ENCODE measurements at places on chromosomes 5 and 9.

- DNase-seq: no peak
These were observed 175.1 kb upstream of the MAP1B start for GRCh38 chr5:71932131-71932654.

DNA sequence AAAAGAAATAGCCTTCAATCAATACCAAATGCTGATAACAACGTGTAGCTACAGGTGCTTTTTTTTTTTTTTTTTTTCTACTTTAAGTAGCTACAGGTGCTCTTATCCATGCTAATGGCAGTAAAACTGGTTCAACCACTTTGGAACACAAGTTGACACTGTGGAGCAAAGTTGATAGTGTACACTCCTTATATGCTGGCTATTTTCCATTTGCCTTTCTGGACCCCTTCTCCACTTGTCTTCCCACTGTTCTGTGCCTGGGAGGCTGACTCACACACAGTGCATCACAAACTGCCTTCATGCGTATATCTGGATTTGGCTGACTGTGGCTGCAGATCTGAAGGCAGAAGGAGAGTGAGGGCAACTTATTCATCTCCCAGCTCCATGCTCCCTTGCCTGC, 247.9 kb downstream of the MSX2 start:
- no peak for DNase-seq

DNA sequence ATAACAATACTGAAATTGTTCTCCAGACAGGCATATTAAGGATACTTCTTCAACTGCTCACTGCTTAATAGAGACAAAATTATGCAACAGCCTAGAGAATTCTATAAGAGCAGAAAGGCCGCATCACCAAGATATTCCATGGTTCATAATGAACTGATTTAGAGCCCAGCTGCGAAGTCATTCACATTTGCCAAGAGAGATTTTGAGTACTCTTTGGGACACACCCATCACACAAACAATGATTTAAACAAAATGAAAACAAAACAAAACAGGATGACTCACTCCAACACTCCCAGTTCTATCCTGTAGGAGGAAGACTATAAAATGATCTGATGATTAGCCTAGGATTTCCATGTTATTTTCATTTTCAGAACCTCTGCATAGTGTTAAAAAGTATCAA, 145.7 kb upstream of the GNA14 start:
- DNase-seq: no peak

DNA sequence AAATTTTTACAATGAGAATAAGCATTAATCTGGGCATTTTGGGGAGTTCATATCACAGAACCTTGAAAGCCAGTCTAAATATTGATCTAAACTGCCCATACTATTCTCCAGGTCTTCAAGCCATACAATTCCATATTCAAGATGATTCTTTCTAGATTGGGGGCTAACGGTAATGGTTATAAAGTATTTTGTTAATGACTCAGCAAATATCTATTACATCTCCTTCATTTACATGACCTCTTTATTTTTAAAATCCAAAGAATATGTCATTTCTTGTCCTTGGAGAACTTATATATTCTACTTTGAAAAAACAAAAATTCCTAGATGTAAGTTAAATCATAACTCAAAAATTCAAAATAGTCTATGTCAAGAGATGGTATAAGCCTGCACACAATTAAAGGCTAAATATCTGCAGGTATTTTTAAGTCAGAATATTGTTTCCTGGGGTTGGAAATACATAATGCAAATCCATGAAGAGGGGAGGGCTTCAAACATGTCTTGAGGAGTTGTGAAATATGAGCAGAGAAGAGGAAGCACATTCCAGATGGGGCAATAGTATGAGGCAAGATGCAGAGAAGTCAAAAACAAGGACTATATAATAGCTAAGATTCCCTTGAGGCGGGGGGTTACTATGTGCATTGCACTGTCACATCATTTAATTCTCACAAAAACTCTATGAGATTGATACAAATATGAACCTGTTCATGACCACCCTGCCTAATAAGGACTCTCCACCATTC, 526.4 kb downstream of the NR2F1-AS1 start:
- DNase-seq: no peak

GRCh38 chr5:89351975-89352374, 469.0 kb upstream of the MEF2C start:
- no peak for DNase-seq

- no peak for DNase-seq
These were observed 223.2 kb downstream of the FSTL4 start for GRCh38 chr5:133389066-133389590.

DNA sequence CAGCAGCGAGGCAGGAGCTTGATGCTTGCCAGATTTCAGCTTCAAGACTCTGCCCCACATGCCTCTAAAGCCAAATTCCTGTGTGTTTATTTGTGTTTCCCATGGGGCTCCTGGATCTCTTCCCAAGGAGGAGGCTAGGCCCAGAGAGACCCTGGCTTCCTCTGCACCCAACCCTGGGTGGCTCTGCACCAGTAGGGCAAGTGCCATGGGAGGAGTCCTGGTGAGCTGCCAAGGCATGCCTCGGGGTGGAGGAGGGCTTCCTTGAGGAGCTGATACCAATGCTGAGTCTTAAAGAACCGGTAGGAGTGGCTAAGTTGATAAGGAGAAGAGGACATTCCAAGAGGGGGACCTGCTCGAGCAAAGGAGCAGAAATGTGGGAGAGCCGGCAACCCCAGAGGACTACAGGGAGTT, 6.8 kb upstream of the TIFAB start:
- DNase-seq: no peak

- DNase-seq: no peak
These were observed 145.5 kb downstream of the ERCC6L2 start for GRCh38 chr9:96020792-96021550.

GRCh38 chr9:22911632-22912031, 465.0 kb downstream of the DMRTA1 start:
- no peak for DNase-seq

GRCh38 chr5:3891113-3891512, 295.5 kb downstream of the IRX1 start:
- no peak for DNase-seq

- no peak for DNase-seq
These were observed 591.8 kb upstream of the CLINT1 start for GRCh38 chr5:158450751-158451171.

- no peak for DNase-seq
These were observed 254.5 kb downstream of the ARRDC3 start for GRCh38 chr5:91128604-91129003.

DNA sequence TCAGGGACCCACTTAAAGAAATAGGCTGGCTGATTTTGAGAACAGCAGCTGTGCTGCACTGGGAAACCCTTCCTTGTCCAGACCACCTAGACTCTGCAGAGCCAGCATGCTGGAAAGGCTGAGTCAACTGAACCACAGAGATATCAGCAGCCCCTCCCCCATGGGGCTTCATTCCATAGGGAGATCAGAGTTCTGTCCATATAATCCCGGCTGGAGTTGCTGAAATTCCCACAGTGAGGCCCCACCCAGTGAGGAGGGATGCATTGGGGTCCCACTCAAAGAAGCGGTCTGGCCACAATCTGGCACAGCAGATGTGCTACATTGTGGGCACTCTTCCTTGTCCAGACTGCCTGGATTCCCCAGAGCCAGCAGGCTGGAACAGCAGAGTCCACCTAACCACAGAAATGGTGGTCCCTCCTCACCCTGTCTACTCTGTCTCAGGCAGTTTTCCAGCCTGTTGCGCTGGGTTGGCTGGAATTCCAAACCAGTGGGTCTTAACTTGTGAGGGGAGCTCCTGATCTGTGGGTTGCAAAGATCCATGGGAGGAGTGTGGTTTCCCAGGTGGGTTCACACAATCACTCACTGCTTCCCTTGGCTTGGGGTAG, 127.1 kb downstream of the RNF180 start:
- no peak for DNase-seq

- DNase-seq: no peak
These were observed 44.8 kb upstream of the BNC2 start for GRCh38 chr9:16915126-16915831.

DNA sequence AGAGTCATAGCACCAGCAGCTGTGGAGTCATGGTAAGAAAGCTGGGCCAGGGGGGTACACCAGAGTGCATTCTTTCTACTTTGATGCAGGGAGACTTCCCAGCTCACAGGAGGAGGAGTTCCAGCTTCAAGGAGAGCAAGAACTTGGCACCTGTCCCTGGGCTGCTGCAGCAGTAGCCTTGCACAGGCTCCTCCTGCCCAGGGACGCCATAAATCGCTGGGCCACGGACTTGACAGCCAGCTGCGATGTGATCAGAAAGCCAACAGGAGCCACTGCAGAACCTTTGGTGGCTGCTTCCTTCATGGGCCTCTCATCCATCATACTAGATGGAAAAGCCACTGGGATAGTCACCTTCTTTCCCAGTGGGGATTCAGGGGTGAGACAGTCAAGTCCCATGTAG, 234.7 kb downstream of the NMUR2 start:
- DNase-seq: no peak

- no peak for DNase-seq
These were observed 121.9 kb upstream of the RFX3 start for GRCh38 chr9:3647652-3648051.

DNA sequence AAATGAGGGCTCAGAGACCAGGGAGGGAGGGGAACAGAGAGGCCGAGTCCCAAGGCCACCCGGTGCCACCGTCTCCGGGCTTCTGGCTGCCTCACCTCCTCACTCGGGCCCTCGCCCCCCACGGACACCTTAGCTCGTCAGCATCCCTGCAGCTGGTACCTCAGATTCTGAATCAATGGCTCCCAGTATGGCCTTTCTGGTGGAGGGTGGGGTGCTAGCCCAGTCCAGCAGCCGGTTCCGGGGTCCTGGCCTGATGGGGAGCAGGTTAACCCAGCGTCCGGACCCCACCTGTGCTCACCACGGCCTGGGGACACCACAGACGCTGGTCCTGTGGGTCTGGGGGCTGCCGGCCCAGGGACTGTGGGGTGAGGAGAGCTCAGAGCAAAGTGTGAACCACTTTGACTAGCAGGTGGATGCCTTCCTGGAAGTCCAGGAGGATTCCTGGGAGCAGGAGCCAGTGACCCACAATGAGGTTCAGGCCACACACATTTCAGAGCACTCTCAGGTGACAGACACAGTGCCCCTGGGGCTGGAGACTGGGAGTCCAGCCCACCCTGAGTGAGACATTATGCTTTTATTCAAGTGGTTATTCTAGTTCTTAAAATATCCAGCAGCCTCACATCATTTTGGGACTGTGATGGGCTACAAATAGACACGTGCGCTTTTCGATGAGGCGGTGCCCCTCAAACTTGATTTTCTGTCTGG, 53.3 kb downstream of the AHRR start:
- no peak for DNase-seq

DNA sequence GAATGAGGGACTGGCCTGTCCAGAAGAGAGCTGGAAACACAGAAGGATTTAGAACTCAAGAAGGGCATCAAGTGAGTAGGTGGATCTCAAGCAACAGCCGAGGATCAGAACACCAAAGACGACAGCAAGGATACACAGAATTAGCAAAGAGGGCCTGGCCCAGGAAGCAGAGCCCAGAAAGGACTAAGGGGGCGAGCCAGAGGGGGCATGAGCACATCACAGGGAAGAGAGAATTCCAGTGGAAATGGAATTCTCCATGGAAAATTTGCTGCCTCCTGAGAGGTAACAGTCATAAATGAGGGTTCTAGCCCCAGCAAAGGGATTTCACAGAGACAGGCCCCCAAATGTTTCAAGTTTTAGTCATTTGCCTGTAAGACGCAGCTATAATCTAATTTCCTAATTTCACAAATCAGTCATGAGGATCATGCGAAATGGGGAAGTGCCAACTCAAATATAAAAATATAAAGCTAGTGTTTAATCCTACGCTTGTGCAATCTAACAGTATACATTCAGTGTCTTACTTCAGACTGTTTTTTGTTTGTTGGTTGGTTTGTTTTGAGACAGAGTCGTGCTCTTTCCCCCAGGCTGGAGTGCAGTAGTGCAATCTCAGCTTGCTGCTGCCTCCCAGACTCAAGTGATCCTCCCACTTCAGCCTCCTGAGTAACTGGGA, 46.7 kb downstream of the FNBP1 start:
- no peak for DNase-seq

GRCh38 chr5:34043099-34043876, at the start of gene C1QTNF3:
Gene C1QTNF3, minus strand, starts transcription at chr5:34043213. Its CDS starts 88 bp downstream, at chr5:34043125.
- no peak for DNase-seq

DNA sequence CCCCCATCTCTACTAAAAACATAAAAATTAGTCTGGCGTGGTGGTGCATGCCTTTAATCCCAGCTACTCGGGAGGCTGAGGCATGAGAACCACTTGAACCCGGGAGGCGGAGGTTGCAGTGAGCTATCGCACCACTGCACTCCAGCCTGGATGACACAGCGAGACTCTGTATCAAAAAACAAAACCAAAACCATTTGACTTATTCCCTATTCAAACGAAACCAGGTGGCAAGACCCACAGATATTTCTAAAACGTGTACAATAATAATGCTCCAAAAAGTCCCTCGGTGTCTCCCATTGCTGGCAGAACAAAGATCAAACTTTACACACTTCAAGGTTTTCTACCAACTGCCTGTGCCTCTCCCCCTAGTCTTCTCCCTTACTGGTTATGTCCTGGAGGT, 29.8 kb downstream of the HMGCR start:
- no peak for DNase-seq

GRCh38 chr9:87216897-87217455, 269.7 kb upstream of the GAS1 start:
- no peak for DNase-seq

DNA sequence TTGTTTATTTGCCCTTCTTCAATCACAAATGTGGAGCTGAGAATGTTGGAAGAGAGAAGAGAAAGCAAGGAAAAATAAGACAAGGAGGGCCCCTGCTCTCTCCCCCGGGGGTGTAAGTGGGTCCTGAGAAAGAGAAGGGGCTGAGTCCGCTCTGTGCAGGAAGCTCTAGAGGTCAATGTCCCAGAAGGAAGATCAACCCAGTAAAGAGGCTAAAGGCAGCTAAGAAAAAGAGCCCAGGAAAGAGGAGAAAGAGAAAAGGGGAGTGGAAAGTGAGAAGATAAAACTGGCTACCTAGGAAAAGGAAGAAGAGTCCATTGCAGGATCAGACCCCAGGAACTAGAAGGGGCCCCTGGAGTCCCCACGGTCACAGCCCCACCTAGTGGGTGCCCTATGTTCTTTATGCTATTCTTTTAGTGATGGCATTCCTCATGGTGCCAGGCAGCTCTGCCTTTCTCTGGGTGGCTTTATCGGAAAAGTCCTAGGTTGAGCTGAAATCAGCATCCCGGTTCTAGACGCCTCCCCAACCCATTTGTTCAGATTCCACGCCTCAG, 583.4 kb downstream of the ACTL7B start:
- DNase-seq: no peak

GRCh38 chr5:15734058-15734457, 234.1 kb downstream of the FBXL7 start:
- no peak for DNase-seq

DNA sequence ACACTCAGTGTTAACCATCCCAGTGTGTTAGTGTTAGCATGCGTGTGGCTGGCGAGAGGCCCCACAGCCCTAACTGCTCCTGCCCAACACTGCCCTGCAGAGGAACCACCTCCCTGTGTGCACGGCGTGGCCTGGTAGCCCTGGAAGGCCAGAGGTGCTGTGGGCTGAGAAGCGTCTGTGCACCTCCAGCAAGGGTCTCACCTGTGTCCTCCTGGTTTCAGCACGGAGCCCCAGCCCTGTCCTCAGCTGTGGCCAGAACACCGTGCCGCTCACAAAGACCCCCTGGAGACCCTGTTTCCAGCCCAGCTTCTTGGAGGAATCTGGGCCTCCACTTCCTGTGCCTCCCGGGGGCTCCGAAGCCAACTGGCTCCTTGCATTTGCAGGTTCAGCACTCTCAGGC, 56.1 kb upstream of the NRARP start:
- no peak for DNase-seq
